ENCODE measurements at places on chromosomes 16 and 17.
A peak's percentile ranks its signal among the peaks of the same experiment; 100 is the strongest.

- H3K4me1 ChIP-seq: no peaks in the 10 kb centered on the region
- no peaks in the 10 kb centered on the region for H3K27me3 ChIP-seq
- no peaks in the 10 kb centered on the region for H3K36me3 ChIP-seq
- no peak overlapping the region for H3K27ac ChIP-seq
- no peak for DNase-seq
These were observed 93.7 kb downstream of the TANGO6 start for GRCh38 chr16:68936736-68937631.

DNA sequence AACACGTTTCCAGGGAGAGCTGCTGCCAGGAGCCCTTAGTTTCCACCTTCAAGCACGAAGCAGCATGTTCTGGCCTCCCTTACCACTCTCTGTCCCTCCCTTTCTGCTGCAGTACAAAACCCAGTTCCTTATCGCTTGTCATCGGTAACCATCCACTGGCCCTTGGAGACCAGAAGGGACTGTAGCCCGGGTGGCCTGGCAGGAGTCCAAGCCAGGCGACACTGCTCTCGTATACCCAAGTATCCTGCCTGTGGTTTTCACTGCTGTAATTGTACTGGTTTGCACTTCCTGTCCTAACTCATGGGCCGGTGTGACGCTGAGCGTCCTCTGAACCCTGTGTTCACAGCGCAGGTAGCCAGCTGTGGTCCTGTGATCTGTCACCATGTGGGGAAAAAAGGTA, 81.1 kb downstream of the MAF start:
- H3K27me3 ChIP-seq: no peaks in the 10 kb centered on the region
- H3K27ac ChIP-seq: no peak overlapping the region
- DNase-seq: no peak
- no peaks in the 10 kb centered on the region for H3K4me1 ChIP-seq

- no peak overlapping the region for H3K4me3 ChIP-seq
- H3K36me3 ChIP-seq: no peaks in the 10 kb centered on the region
- no peak for DNase-seq
- H3K4me1 ChIP-seq: no peaks in the 10 kb centered on the region
- H3K27ac ChIP-seq: no peak overlapping the region
These were observed 10.4 kb downstream of the ABR start for GRCh38 chr17:1169221-1169928.

DNA sequence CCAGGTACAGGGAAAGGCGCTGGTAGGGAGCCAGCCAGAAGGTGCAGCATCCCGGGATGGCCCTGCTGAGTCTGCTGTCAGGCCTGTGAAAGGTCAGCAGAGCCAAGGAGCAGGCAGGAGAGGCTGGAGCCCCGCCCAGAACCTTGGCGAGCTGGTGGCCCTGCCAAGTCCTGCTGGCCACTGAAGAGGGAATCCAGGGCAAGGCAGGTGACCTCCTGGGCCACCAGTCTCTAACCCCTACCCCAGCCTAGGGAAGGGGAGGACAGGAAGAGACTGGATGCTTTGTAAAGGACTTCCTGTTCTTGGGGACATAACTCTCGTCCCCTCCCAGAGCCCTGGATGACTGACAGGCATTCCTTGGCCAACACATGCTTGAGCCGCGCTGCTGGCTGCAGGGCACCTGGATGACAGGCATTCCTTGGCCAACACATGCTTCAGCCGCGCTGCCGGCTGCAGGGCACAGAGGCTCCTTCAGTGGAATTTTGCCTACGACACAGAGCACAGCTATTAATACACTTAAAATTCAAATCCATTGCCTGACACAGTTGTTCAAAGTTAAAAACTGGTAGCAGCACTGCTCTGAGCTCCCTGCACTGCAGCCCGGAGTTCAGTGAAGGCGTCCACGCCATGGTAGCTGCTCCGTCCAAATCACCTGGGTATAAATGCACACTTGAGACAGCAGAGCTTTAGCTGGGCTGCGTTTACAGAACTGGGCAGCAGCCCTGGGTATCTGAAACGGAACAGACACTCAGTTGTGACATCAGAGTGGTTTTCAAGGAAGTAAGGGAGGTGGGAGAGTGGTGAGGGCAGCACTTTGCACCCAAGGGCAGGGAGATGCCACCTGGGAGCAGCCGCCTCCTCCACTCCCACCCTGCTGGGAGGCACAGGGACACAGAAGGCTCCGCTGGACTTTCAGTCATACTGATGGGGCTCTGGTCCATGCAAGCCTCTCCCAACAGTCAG, 2.0 kb upstream of the BRICD5 start:
- H3K4me1 ChIP-seq: peaks cover 3% of the 10 kb centered on the region
- peak; percentile 41 for DNase-seq
- no peak overlapping the region for H3K4me3 ChIP-seq
- peaks cover 6% of the 10 kb centered on the region for H3K36me3 ChIP-seq
- H3K27me3 ChIP-seq: no peaks in the 10 kb centered on the region

- H3K4me1 ChIP-seq: no peaks in the 10 kb centered on the region
- DNase-seq: no peak
- H3K36me3 ChIP-seq: no peaks in the 10 kb centered on the region
- H3K27ac ChIP-seq: no peak overlapping the region
- no peak overlapping the region for H3K4me3 ChIP-seq
These were observed 392.5 kb downstream of the HS3ST3B1 start for GRCh38 chr17:14693382-14693781.

Data from mesendoderm (in vitro differentiated cells).